Esophagus squamous epithelium (tissue), 5 donors: ENCODE measurements at places on chromosomes 5 and 9. TPM values are rescaled to one million over a fixed set of nuclear protein-coding genes. Genes with fewer than 3 reads are reported as not detected.

DNA sequence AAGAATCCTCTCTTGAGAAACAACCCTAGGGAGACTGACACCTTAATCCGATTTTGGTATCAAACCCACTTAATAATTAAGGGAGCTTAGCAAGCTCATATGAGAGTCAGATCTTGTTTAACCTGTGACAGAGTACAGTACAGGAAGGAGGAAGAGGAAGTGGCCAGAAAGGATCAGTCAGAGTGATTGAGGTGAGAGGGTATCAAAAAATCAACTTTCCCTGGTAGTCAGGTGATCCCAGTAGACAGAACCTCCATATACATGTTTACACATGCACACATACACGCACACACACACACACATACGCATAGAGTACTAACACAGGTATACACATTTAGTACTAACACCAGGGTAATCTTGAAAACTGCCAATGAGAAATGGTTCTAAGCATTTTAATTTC lies 56.8 kb downstream of the GLIS3 start:
- no peak overlapping the region for H3K4me3 ChIP-seq
- H3K27me3 ChIP-seq, result no peaks in the 10 kb centered on the region
- H3K36me3 ChIP-seq, result no peaks in the 10 kb centered on the region
- no peak for DNase-seq

DNA sequence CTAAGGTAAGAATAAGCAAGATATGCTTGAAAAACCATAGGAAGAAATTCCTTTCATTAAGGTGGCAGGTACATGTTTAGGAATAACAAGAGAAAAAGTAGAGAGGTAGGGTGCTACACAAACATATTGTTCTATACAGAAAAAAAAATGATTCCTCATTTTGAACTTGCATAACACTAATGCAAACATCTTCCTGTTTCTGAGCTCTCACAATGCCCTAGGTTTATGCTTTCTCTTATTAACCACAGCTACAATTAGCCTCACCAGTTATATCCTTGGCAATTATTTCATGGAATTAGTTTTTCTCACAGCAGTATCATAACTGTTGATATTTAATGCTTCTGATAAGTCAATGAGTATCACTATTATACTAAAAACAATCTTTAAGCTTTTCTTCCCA lies 20.7 kb downstream of the CEMIP2 start:
- DNase-seq, result no peak
- H3K4me1 ChIP-seq, result no peaks in the 10 kb centered on the region
- H3K4me3 ChIP-seq, result no peak overlapping the region
- no peaks in the 10 kb centered on the region for H3K27me3 ChIP-seq
- no peaks in the 10 kb centered on the region for H3K36me3 ChIP-seq

DNA sequence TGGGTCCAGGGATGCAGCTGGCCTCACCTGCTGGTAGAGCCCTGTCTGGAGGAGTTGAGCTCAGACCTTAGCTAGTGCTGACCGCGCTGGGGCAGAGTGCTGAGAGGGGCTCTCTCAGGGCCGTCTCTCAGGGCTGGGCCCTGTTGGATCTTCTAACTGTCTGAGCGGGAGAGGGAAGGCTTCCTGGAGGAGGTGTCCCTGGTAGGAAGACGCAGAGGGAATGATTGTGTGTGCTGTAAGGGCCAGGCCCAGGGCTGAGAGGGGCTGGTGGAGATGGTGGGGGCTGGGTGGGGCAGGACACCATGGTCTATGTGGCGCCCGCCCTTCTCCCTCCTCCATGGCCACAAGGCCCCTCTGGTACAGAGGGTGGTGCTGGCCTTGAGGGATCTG lies 55.0 kb downstream of the RXRA start:
- H3K4me1 ChIP-seq, result peaks cover 89% of the 10 kb centered on the region
- peak overlapping the region; percentile 36 for H3K27ac ChIP-seq
- no peaks in the 10 kb centered on the region for H3K27me3 ChIP-seq
- no peak for DNase-seq

GRCh38 chr5:157267761-157268480 lies 2.0 kb downstream of the CYFIP2 start:
- peaks cover 7% of the 10 kb centered on the region for H3K4me1 ChIP-seq
- H3K4me3 ChIP-seq, result no peak overlapping the region
- no peaks in the 10 kb centered on the region for H3K36me3 ChIP-seq
- H3K27me3 ChIP-seq, result peaks cover 27% of the 10 kb centered on the region
- H3K27ac ChIP-seq, result no peak overlapping the region

DNA sequence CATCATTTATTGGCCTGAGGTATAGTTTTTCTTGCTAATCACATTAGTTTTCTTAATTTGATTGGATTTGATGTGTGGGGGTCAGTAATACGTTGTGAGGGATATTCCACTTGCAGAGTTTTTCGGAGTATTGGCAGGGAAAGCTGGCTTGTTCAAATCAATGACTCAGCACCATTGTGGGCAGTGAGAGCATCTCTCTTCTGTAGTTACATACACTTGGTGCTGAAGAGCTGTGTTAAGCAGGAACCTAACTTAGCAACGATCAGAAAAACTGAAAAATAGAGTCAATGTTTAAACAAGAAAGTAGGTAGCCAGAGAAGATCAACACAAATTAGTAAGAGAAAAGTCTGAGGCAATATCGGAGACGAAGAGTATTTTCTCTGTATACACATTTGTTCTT lies 344.6 kb upstream of the EDIL3 start:
- DNase-seq, result no peak
- H3K4me1 ChIP-seq, result no peaks in the 10 kb centered on the region
- H3K27me3 ChIP-seq, result no peaks in the 10 kb centered on the region
- H3K4me3 ChIP-seq, result no peak overlapping the region

DNA sequence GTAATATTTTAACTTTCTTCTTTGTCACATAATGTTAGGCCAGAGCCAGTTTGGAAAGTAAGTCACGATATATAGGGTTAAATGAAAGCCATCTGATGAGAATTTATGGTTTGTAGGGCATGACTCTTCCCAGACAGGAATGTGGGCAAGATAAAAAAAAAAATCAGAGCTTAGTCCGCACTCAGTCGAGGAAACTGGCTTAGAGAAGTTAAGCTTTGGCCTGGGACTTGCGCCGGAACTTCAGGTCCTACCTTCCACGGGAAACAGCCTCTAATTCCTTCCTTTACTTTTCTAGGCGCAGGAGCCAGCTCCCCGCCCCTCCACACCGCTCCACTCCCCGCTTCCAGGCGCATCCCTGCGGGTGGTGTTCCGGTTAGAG lies 475 bp downstream of the DDX31 start:
- peaks cover 21% of the 10 kb centered on the region for H3K4me1 ChIP-seq
- no peaks in the 10 kb centered on the region for H3K36me3 ChIP-seq
- H3K27ac ChIP-seq, result peak overlapping the region; percentile 99
- no peak for DNase-seq

DNA sequence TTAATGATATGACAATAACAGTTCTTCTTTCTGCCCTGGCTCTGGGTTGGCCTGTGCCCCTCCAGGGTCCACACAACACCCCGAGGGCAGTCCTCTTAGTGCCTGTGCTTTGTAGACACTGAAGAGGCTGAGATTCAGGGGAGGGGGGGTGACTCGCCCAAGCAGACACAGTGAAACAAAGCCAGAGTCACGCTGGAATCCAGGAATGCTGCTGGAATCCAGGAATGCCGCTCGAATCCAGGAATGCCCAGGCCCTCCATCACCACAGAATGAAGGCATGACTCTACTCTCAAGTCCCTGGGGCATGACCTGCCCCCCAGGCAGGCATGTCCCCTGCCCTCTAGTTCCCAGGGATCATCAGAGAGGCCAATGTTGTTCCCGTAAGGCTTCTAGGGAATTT lies 73.1 kb downstream of the LRSAM1 start:
- no peak overlapping the region for H3K4me3 ChIP-seq
- no peak overlapping the region for H3K27ac ChIP-seq

- H3K27me3 ChIP-seq, result no peaks in the 10 kb centered on the region
- H3K4me1 ChIP-seq, result peaks cover 7% of the 10 kb centered on the region
- H3K36me3 ChIP-seq, result no peaks in the 10 kb centered on the region
- no peak overlapping the region for H3K27ac ChIP-seq
- H3K4me3 ChIP-seq, result no peak overlapping the region
- DNase-seq, result no peak
These were observed 73.1 kb downstream of the ARHGAP26 start for GRCh38 chr5:142842994-142843905.

GRCh38 chr5:158142156-158142555 lies 283.2 kb upstream of the CLINT1 start:
- no peaks in the 10 kb centered on the region for H3K4me1 ChIP-seq
- no peak overlapping the region for H3K27ac ChIP-seq
- no peak overlapping the region for H3K4me3 ChIP-seq
- H3K27me3 ChIP-seq, result no peaks in the 10 kb centered on the region

- no peak for DNase-seq
- peak overlapping the region; percentile 37 for H3K4me3 ChIP-seq
- H3K27me3 ChIP-seq, result peaks cover 17% of the 10 kb centered on the region
- H3K27ac ChIP-seq, result peak overlapping the region; percentile 17
- H3K4me1 ChIP-seq, result no peaks in the 10 kb centered on the region
These were observed 166.4 kb downstream of the TLE1 start for GRCh38 chr9:81522716-81523551.

DNA sequence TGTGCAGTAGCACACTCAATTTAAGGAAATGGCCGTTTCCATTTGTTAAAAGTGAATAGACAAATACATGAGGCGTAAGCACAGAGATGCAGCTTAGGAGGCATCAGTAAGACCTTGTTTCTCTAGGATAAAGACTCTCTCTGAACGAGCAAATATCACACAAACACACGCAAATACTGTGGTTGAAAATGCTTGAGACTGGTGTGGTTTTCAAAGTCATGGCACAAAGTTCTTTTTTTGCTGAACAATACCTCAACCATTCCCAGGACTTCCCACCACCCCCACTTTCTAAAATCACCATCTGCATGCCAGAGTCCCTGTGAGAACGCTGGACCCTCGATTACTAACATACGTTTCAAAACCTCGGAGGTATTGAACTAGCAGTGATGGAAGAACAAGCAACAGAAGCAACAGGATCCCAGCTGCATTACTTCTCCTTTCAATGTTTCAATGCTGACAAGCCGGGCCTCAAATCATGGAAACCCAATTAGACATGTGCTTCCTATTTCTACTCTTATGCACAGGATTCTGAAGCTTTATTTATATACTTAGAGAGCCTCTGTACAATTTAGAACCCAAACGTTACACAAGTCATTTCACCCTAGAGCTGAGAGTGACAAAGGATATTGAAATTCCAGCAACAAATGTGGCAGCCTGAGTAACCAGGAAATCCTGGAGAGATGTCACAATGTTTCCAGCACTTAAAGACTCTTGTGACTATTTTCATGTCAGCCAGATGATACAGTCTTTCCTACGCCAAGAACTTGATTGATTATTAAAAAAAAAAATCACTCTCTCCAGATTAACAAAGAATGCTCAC lies 63.9 kb downstream of the CDC14B start:
- no peak for DNase-seq
- no peaks in the 10 kb centered on the region for H3K27me3 ChIP-seq
- no peak overlapping the region for H3K4me3 ChIP-seq
- peak overlapping the region; percentile 61 for H3K27ac ChIP-seq
- H3K4me1 ChIP-seq, result peaks cover 12% of the 10 kb centered on the region
- no peaks in the 10 kb centered on the region for H3K36me3 ChIP-seq

GRCh38 chr5:9653811-9654210 lies 23.7 kb upstream of the TAS2R1 start:
- no peak overlapping the region for H3K27ac ChIP-seq
- DNase-seq, result no peak
- no peaks in the 10 kb centered on the region for H3K4me1 ChIP-seq
- no peaks in the 10 kb centered on the region for H3K36me3 ChIP-seq
- H3K4me3 ChIP-seq, result no peak overlapping the region

GRCh38 chr9:109143881-109144562 lies 23.0 kb downstream of the FRRS1L start:
- no peaks in the 10 kb centered on the region for H3K36me3 ChIP-seq
- no peak overlapping the region for H3K4me3 ChIP-seq
- no peaks in the 10 kb centered on the region for H3K4me1 ChIP-seq
- no peaks in the 10 kb centered on the region for H3K27me3 ChIP-seq

DNA sequence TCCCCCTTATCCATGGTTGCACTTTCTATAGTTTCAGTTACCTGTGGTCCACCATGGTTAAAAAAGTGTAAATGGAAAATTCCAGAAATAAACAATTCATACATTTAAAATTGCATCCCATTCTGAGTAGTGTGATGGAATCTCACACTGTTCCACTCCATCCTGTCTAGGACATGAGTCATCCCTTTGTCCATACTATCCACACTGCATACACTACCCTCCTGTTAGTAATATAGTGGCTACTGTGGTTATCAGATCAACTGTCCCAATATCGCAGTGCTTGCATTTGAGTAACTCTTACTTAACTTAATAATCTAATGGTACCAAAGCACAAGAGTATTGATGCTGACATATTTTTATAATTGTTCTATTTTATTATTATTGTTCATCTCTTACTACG lies 100.7 kb downstream of the RAB3C start:
- no peaks in the 10 kb centered on the region for H3K4me1 ChIP-seq
- H3K27me3 ChIP-seq, result no peaks in the 10 kb centered on the region
- H3K27ac ChIP-seq, result no peak overlapping the region
- DNase-seq, result no peak
- no peak overlapping the region for H3K4me3 ChIP-seq

GRCh38 chr9:90219548-90220118 lies 423.0 kb downstream of the DIRAS2 start:
- H3K4me1 ChIP-seq, result peaks cover 5% of the 10 kb centered on the region
- no peaks in the 10 kb centered on the region for H3K36me3 ChIP-seq
- no peak overlapping the region for H3K27ac ChIP-seq
- H3K4me3 ChIP-seq, result no peak overlapping the region
- H3K27me3 ChIP-seq, result no peaks in the 10 kb centered on the region

- H3K4me1 ChIP-seq, result no peaks in the 10 kb centered on the region
- H3K36me3 ChIP-seq, result no peaks in the 10 kb centered on the region
- no peak overlapping the region for H3K27ac ChIP-seq
- no peak overlapping the region for H3K4me3 ChIP-seq
- no peak for DNase-seq
These were observed 110.4 kb upstream of the EPB41L4A start for GRCh38 chr5:112529525-112529924.

DNA sequence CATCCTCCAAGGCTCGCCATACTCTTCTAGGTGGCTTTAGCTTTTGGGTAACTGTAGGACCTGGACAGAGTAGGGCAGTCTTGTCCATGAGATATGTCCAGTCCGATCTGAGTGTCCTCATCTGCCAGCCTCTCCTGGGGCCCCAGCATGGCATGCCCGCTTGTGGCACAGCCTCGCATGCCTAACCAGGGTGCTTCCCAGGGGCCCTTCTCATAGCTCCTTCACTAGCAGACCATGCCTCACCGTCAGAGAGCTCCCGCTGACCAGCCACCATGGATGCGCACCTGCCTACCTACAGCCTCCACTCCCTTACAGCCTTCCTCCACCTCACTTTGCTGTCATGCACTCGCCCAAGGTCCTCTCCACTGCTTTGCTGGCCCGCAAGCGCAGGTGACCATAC lies 60.6 kb upstream of the FNIP1 start:
- H3K27me3 ChIP-seq, result no peaks in the 10 kb centered on the region
- H3K4me1 ChIP-seq, result no peaks in the 10 kb centered on the region
- H3K36me3 ChIP-seq, result no peaks in the 10 kb centered on the region
- no peak for DNase-seq
- H3K4me3 ChIP-seq, result no peak overlapping the region

The ARHGEF28 gene
- 9.2 TPM for total RNA-seq

The SCGB3A2 gene
- not detected for total RNA-seq

The ZNF618 gene
- 0.68 TPM for total RNA-seq

The N4BP3 gene
- 14.7 TPM for total RNA-seq

The F2RL2 gene
- 0.18 TPM for total RNA-seq

The CTXN3 gene
- not detected for total RNA-seq
